ENCODE measurements at places on chromosomes 1 and 21.

- peak; percentile 69 for DNase-seq
Observed at GRCh38 chr1:61925591-61926298, 183.5 kb downstream of the PATJ start.

GRCh38 chr1:17643861-17644703, 104.6 kb downstream of the ARHGEF10L start:
- DNase-seq: no peak

DNA sequence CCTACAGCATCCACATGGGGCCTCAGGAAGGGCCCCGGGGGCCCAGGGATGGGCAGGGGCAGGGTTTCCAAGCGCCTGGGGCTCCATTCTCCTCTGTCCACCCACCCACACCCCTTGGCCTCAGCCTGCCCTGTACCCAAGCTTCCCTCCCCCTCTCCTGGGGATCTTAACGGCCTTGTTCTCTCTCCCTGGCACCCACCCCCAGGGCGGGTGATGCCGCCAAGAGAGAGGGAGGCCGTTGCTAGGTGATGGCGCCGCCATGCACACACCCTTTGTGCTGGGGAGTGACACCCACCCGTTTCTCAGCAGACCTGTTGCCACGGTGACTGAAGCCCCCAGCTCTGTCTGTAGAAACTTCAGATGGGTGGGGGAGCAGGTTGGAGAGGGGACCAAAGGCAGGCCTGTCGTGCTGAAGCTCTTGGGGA, 7.6 kb downstream of the GPR37L1 start:
- no peak for DNase-seq

GRCh38 chr1:15016001-15016400, 137.5 kb upstream of the TMEM51 start:
- no peak for DNase-seq

GRCh38 chr1:56939209-56939608, 26.6 kb downstream of the C8B start:
- no peak for DNase-seq

DNA sequence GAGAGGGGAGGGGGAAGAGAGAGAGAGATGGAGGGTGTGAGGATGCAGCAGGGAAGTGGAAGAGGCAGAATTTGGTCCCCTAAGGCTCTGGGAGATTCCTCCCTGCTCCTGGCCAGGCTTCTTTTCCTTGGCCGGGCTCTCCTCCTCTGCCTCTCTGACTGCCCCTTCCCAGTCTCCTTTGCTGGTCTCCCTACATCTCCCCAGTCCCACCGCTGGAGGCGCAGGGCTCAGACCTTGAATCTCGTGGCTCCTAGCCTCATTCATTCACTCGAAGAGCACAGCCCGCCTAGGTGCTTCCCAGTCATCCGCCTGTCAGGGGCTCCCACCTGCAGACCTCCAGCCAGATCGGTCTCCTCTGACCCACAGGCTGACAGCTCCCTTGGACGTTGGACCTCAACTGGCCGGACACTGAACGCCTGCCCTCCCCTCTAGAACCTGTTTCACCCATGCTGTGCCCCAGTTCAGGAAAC, 76.5 kb downstream of the VWA5B1 start:
- DNase-seq: peak; percentile 31

DNA sequence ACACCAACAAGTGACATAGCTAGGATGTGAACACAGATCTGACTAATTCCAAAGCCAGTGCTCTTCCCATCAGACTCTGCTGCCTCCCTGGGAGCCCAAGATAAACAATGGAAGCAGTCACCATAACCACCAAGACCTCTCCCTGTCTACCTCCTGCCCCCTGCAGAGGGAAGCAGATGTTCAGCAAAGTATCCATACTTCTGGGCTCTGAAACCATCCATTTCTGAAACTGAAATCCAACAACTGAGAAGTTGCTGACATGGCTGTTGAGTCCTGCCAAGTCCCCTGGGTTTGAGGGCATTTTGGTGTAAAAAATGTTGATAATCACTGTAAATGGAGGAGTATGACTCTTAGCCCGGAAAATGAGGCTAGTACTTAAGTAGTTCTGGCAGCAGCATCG, 102.1 kb downstream of the TYW3 start:
- no peak for DNase-seq

- DNase-seq: peak; percentile 90
Observed at GRCh38 chr1:91555821-91556531, 55.3 kb downstream of the CDC7 start.

- DNase-seq: no peak
Observed at GRCh38 chr1:109120356-109120755, 6.4 kb downstream of the ELAPOR1 start.

DNA sequence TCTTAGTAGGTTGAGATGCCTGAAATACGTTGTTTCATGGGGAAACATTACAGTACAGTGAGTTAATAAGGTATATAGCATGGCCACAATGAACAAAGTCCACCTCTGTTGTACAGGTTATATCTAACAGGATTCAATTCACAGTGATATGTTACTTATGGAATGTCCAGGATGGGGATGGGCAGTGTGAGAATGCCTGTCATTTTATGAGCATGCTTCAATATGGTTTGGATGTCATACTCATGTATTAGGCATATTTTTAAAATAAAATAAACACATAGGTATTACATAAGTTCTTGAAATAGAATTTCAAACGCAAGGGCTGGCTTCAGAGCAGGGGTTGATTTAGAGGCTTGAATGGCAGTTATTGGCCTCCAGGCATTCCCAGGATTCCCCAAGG, 6.1 kb upstream of the PHLDA3 start:
- DNase-seq: peak; percentile 92

DNA sequence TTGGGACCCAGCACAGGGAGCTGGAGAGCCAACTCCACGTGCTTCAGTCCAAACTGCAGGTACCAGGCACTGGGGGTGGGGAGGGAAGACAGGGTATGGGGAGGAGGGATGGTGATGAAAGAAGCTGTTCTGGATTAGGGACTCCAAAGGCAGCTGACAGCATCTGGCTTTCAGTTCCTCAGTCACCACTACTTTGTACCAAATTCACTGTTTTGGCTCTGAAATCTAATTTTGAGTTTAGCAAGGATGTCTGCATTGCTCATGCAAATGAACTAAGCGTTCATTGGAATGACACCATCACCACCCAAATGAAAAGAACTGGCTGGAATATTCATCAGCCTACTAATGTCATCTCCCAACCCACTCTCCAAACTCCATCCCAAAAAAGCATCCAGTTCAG, 8.7 kb downstream of the C1orf74 start:
- DNase-seq: no peak

DNA sequence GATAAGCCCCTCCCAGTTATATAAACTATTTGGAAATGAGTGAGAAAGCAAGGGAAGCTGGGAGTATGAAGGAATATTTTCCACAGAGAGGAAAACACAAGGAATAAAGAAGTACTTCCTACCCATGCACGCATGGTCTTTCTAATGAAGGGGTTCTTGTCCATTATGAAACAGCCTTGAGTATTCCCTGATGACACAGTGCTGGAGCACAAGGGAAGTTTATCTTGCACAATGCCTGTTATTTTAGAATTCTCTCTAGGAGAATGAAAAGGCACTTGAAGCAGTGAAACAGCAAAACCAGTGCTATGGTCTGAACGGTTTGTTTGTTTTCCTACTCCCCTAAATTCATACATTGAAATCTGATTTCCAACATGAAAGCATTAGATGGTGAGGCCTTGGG, 38.6 kb upstream of the ADAMTS1 start:
- no peak for DNase-seq

DNA sequence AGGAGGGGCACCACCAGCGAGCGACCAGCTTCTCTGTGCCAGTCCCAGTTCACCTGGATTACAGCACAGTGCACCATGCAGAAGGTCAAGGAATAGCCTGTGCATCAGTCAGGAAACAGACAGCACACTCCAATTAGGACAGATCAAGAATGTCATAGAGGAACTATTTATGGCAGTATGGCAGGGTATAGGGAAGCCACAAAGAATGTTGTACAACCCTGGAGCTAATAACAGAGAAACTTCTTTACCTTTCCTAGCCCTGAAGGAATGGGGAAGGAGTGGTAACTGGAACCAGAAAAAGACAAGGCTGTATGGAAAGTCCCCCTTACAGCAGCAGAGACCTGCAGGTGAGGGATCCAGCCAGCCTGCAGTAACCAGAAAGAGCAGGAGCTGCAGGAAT, 87.8 kb upstream of the USP24 start:
- DNase-seq: no peak

DNA sequence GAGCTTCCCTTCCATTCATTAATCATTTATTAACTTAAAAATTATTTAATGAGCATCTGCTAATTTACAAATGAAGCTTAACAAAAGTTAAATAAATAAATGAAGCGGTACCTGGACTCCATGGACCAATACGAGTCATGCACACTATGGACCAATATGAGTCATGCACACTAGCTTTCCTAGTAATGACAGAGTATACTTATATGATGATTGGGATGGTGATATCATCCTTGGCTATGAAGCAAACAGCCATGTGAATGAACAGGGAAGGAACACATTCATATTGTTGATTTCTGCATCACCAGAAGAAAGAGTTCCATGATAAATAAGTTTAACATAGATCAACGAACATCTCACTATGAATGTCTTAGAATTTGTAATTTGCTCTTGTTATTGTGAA, 109.9 kb downstream of the SPAG17 start:
- DNase-seq: peak; percentile 80

DNA sequence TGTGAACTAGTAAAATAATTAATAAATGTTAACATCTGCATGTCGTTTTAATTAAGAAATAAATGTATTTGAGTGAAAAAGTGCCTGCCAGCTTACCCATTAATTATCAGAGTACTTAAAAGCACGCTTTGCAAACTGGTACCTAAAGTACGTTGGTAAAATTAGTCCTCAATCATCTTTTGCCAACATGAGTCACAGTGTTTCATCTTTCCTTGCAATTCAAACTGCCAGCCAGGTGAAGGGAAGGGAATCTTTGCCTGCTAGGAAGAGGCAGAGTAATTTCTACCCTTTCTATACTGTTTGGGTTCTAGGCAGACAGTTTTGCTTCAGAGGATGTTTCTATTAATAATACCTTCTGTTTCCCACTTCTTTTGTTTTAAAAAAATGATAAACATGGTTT, 57.2 kb upstream of the CNIH3 start:
- peak; percentile 62 for DNase-seq

GRCh38 chr1:208665936-208666335, 421.8 kb upstream of the PLXNA2 start:
- no peak for DNase-seq

DNA sequence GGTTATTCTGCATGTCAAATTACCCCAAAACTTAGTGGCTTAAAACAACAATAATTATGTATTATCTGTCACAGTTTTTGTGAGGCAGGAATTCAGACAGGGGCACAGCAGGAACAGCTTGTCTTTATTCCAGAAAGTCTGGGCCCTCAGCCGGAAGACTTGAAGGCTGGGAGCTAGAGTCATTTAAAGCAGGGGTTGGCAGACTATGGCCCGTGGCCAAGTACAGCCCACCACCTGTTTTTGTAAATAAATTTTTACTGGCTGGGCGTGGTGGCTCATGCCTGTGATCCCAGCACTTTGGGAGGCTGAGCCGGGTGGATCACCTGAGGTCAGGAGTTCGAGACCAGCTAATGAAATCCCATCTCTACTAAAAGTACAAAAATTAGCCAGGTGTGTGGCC, 39.6 kb upstream of the KDM4A start:
- no peak for DNase-seq

- DNase-seq: no peak
Observed at GRCh38 chr1:205239078-205239477, 11.3 kb downstream of the TMCC2 start.

DNA sequence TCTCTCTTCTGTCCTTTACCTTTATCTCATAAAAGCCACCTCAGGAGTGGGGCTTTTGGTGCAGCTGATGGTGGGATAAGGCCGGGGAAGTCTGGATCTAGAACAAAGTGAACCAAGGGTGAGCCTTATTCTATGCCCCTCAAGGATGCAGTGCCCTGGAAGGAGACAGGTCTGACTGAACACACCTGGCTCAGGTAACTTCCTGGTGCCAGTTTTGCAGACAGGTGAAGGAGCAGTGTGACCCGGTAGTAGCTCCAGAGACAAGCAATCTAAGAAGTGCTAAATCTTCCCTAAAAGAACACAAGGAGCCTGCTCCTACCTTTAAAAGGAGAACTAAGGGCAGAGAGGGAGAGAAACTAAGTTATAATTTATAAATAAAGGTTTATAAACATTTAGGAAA, 2.9 kb downstream of the KCNJ15 start:
- no peak for DNase-seq

- no peak for DNase-seq
Observed at GRCh38 chr1:211336775-211337174, 10.1 kb downstream of the TRAF5 start.

- no peak for DNase-seq
Observed at GRCh38 chr1:225500624-225501192, 72.9 kb upstream of the LBR start.

GRCh38 chr1:22444856-22445255, 6.8 kb upstream of the ZBTB40 start:
- DNase-seq: no peak

DNA sequence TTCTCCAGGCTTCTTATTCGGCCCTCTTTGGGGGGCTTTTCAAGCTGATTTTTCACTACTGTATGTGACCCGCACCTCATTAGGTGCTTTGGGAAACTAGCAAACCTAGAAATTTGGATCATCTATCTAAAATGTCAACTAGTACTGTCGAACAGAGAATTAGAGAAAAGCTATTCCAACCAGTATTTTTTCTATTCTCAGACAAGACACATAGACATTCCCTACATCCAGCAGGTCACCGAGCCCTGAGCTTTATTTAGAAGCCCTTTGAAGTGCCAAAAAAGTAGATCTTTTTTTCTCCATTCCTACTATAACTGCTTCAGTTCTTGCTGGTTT, 310 bp upstream of the SSR2 start:
- no peak for DNase-seq

- peak; percentile 44 for DNase-seq
Observed at GRCh38 chr1:3924825-3925220, 24.8 kb upstream of the C1orf174 start.

DNA sequence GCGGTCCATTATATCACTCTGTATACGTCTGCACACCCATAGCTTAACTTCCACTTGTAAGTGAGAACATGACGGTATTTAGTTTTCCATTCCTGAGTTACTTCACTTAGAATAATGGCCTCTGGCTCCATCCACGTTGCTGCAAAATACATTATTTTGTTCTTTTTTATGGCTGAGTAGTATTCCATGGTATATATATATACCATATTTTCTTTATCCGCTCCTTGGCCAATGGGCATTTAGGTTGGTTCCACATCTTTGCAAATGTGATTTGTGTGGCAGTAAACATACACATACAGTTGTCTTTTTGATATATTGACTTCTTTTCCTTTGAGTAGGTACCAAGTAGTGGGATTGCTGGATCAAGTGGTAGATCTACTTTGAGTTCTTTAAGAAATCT, 245.1 kb downstream of the NFIA start:
- DNase-seq: no peak

DNA sequence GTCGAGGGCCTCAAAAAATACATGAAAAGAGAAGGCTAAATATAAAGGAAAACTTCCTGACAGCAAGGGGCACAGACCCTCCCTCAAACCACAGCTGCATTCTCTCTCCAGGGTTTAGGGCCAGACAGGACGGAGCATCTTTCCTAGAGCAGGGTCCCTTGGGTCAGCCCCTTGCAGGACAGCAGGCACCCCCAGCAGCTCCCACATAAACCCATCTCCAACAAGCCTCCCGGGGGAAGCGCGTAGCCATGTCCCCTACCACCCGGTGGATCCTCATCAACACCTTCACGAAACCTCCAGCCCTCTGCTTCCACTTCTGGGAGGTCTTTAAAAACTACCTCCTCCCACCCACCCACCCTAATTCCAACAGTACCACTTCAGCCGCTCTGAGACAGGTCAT, 59.5 kb downstream of the CD46 start:
- no peak for DNase-seq

GRCh38 chr1:241460098-241460873, 59.3 kb downstream of the FH start:
- no peak for DNase-seq
